ENCODE measurements at places on chromosomes 4 and X.

- DNase-seq, result no peak
These were observed 55.9 kb downstream of the MID1 start for GRCh38 chrX:10564484-10564883.

GRCh38 chr4:41429280-41429669, 108.7 kb upstream of the LIMCH1 start:
- no peak for DNase-seq

GRCh38 chr4:165011403-165011802, 20.4 kb upstream of the TRIM60 start:
- no peak for DNase-seq

- DNase-seq, result no peak
These were observed 199.3 kb upstream of the GRID2 start for GRCh38 chr4:92104506-92104905.

- no peak for DNase-seq
These were observed 133.0 kb upstream of the TMLHE start for GRCh38 chrX:155745792-155746191.

DNA sequence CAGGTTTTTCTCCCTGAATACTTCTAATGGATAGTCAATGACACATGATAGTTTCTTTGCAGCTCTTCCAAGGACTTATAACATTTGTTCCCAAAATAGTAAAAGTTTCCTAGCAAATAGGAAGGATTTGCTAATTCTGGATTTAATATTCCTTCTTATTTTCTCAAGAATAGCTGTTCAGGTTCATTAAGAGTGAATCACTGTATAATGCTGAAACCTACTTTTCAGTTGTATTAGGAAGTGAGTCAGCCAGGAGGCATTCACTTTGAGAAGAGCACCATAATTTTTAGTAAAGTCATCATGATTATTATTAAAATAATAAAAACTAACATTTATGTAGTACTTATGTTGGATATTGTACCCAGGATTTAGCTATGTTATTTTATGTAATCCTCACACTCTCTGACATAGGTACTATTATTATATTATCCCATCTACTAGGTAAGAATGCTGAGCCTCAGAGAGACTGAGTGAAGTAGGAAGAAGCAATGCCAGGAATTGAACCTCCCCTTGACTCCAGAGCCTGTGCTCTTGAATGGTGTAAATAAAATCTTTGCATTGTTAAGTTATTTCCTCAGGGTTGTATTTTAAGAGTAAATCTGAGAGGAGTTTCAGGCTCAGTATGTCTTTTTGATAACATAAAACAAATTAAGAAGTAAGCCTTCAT, 114.8 kb downstream of the REELD1 start:
- DNase-seq, result no peak

- DNase-seq, result no peak
These were observed 95.8 kb downstream of the SORBS2 start for GRCh38 chr4:185716141-185716551.

DNA sequence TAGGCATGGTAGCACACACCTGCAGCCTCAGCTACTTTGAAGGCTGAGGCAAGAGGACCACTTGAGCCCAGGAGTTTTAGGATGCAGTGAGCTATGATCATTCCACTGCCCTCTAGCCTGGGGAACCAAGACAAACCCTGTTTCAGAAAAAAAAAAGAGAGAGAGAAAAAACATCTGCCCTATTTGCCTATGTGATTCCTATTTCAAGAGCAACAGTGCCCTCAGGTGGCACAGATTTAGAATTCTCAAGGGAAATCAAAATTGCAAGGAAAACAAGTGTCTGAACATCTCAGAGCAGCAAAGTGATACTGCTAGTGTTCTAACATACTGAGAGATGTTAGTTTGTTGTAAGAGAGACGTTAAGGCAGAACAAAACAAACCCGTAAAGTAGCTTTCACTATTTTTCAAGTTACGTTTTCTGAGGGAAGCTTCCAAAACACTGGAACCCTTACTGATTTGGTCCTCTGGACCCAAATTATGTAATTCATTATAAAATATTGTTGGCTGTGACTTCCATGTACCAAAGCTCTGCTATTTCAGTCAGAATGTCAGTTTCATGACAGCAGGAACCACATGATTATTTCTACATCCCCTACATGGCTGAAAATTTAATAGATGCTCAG, 7.9 kb downstream of the BDH2 start:
- DNase-seq, result peak; percentile 27

DNA sequence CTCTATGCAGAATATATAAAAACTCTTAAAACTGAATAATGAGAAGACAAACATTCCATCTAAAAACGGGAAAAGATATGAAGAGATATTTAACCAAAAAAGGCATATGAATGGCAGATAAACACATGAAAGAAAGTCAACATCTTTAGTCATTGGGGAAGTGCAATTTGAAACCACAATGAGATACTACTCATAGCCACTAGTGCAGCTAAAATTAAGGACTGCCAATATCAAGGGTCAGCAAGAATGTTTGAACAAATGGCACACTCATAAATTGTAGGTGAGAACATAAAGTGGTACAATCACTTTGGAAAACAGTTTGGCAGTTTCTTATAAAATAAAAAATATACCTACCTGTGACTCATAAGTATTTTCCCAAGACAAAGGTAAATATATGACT, 534.9 kb upstream of the DIPK2B start:
- DNase-seq, result no peak

GRCh38 chrX:125202591-125203248, 117.0 kb upstream of the TEX13C start:
- no peak for DNase-seq

DNA sequence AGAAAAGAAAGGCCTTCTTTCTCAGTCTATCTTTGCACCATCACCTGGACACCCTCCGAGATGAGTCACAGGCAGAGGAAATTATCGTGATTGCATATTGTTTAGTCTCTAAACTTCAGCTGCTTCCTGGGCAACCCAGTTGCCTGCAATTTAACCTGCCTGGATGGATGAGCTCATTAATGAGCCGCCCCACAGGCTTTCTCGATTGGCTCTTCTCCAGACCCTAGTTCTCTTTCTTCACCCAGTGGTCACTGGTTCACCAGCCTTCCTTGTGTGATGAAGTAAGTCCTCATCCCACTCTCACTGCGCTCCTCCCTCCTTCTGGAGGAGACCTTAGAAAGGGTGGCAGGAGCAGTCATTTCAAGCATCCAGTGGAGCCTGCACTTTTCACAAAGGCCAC, 94.4 kb downstream of the SOWAHB start:
- no peak for DNase-seq

- no peak for DNase-seq
These were observed 25.3 kb upstream of the NAF1 start for GRCh38 chr4:163191999-163192398.

- no peak for DNase-seq
These were observed 5.9 kb downstream of the THAP9 start for GRCh38 chr4:82906469-82906868.

DNA sequence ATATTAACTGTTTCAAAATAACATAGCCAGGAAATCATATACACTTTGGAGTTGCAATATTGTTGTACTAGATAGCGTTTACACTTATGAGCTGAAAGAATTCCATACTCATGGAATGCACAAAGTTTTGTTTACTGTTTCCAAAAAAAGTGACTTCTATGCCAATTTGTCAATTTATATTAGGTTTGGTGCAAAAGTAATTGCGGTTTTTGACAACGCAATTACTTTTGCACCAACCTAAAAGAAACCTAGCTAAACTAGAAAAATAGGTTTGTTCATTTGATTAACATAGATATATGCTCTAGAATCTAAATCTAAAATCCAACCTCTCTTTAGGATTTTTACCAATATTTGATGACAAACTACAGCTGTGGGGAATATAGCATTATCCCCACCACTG, 15.2 kb downstream of the RXFP1 start:
- DNase-seq, result no peak

- no peak for DNase-seq
These were observed 19.1 kb upstream of the MAD2L1 start for GRCh38 chr4:120085705-120086104.

- DNase-seq, result no peak
These were observed 67.4 kb downstream of the VCX2 start for GRCh38 chrX:8103655-8104054.

DNA sequence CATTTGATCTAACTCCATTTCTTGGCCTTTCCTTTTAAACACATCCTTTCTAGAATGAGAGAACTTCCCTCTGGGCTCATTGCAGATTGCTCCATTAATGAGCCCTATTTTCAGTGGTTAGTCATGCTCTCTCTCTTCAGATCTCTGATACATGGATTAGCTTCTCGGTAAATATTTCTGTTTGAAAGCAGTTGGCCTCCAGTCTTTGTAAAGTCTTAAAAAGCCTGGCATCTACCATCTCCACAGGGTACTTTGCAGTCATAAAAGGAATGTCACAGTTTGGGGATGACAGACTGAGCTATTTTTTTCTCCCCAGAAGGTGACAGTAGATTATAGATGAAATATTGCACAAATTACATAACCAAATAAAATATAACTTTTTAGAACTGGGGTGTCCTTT, 72.7 kb downstream of the UNC5C start:
- DNase-seq, result no peak

- DNase-seq, result no peak
These were observed 31.3 kb downstream of the JADE1 start for GRCh38 chr4:128840711-128841318.

DNA sequence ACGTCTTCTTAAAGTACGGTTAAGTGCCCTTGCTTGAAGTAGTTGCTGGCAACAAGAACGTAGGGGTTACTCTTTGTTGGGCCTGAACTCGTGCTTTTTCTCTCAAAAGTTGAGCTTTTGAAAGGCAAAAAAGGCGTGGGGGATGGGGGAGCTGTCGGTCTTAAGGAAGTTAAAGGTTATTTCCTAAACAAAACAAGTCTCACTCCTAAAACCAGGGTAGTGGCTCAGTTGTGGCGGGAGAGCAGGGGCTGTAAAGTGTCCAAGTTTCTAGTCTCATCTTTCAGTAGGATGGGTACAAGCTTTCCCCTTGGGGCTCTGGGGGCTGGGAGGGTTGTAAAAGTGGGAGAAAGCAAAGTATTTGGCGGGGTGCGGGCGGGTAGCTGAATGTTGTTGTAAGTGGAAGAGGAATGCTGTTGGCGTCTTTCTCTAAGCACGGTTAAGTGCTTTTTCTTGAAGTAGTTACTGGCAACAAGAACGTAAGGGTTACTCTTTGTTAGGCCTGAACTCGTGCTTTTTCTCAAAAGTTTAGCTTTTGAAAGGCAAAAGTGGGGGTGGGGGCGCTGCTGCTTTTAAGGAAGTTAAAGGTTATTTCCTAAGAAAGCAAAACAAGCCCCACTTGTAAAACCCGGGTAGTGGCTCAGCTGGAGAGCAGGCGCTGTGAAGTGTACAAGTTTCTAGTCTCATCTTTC, 904 bp upstream of the WDR1 start:
- peak; percentile 63 for DNase-seq

- no peak for DNase-seq
These were observed 122.3 kb upstream of the OTUD4 start for GRCh38 chr4:145302725-145303124.

- DNase-seq, result no peak
These were observed 36.9 kb downstream of the FHDC1 start for GRCh38 chr4:152972821-152973628.

DNA sequence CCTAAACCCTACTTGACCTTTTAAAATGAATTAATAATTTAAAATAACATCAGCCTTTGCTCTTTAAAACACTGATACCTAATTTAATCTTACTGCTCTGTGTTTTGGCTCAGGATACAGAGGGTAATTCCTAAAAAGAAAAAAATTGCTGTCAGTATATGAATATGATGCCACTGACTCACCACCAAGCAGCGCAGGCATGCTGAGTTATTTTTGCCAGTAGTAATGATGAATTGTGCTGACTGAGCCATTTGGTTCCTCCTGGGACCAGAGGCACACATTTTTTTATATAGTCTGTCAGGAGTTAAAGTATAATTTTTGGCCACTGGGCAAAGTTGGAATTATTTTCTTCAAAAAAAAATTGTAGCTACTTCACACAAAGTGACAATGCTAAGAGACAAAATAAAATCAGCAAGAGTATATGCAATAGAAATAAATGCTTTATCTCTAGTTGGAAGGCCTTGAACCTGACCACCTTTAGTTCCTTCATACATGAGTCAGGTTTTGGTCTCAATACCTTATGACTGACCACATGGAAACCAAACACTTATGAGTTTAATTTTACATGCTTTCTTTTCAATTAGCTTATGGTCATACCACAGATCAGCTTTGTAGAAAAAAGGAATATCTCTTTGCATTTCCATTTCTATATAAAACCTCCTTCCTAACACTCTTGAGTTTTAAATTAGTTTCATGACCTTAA, 115.1 kb downstream of the PPP3CA start:
- no peak for DNase-seq

GRCh38 chrX:9482837-9483236, 18.0 kb downstream of the TBL1X start:
- DNase-seq, result no peak

GRCh38 chrX:9466124-9466495, 1.3 kb downstream of the TBL1X start:
- no peak for DNase-seq

- no peak for DNase-seq
These were observed 34.4 kb downstream of the MGARP start for GRCh38 chr4:139245590-139245989.

GRCh38 chr4:139509727-139510410, 46.1 kb downstream of the SETD7 start:
- no peak for DNase-seq

- no peak for DNase-seq
These were observed at the start of gene GK for GRCh38 chrX:30653415-30654131. Gene GK, plus strand, starts transcription at chrX:30653423. Its CDS starts 115 bp downstream, at chrX:30653538.

DNA sequence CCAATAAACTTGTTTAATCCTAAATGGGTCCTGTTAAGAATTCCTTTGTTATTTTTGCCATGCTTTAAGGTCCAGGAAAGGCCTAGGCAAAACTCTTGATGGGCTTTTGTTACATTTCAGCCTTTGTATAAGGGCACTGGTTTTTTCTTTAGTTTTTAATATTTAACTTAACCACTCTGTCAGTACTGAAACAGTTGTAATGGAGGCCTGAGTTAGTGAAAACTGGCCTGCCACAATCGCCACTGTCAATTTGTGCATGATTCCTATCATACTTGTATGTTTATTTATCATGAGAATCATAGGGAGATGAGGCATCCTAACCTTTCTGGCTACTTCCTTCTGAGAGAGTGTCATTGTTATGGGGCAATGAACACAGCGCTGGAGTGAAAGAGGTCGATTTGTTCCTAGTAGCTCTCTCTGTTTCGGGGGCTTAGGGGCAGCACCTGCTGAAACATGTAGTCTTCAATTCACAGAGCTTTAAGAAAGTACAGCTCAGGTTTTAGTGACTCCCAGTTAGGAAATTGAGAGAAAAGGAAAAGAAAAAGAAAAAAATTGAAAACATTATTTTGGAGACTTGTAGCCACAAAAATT, 393.8 kb upstream of the FSTL5 start:
- no peak for DNase-seq

GRCh38 chr4:32775049-32775448, 2054.9 kb downstream of the PCDH7 start:
- DNase-seq, result peak; percentile 9

- no peak for DNase-seq
These were observed 13.8 kb upstream of the PGM2 start for GRCh38 chr4:37812713-37813112.

GRCh38 chr4:47876310-47876709, 38.1 kb downstream of the NFXL1 start:
- DNase-seq, result no peak

GRCh38 chr4:103904123-103904522, 184.3 kb upstream of the TACR3 start:
- no peak for DNase-seq

- no peak for DNase-seq
These were observed 1.7 kb upstream of the CXCR3 start for GRCh38 chrX:71619986-71620385.

GRCh38 chr4:18840481-18840880, 818.9 kb upstream of the LCORL start:
- no peak for DNase-seq
